ENCODE measurements at places on chromosomes 12 and 14.

DNA sequence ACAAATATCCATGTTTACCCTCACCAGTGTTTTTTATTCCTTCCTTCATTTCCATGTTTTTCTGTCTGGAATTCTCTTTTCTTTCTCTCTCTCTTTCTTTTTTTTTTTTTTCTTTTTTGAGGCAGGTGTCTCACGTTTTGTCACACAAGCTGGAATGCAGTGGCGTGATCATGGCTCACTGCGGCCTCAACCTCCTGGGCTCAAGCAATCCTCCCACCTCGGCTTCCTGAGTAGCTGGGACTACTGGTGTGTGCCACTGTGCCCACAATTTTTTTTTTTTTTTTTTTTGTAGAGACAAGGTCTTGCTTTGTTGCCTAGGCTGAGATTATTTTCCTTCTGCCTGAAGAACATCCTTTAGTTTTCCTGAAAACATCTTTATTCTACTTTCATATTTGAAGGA lies 15.0 kb upstream of the AMIGO2 start:
- DNase-seq = no peak

- DNase-seq = peak; percentile 72
Observed at GRCh38 chr12:48817873-48818830, at the start of gene CACNB3. TSS of gene CACNB3 (plus strand) at chr12:48818496. CDS start at chr12:48818930, 434 bp downstream.

DNA sequence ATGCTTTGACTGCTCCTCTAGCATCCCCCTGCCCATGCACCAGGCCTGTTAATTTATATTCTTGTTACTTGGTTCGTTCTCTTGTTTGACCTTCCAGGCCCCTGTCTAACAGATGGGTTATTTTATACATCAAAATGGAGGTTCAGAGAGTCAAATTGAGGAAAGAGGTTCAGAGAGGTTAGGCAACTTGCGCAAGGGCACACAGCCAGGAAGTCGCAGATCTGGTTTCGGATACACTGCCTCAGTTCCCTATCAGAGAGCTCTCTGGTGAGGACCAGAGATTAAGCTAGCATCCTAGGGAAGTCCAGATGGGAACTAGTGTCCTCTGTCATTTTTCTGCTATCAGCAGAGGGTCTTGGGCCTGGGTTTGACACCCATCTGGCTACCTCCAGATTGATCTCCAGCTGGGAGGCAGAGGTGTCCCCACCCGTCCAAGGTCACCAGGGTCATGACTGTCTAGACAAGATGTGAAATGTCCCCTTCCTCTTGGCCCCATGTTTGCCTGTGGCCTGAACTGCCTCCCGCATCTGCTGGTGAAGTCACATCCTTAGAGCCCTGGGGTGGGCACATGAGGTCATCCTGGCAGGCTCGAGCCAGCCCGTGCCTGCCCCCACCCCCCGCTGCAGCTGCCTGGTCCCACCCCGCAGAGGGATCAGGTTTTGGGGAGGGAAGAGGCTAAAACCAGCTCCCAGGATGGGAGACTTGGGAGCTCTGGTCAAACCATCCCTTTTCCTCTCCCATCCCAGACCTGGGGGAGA lies 84.3 kb upstream of the NCOR2 start:
- no peak for DNase-seq

- no peak for DNase-seq
Observed at GRCh38 chr12:24230061-24230701, 280.7 kb upstream of the SOX5 start.

- peak; percentile 91 for DNase-seq
Observed at GRCh38 chr14:103401223-103402214, 16.3 kb downstream of the MARK3 start.

- no peak for DNase-seq
Observed at GRCh38 chr12:69085852-69086251, 152.9 kb upstream of the CPM start.

GRCh38 chr12:51686727-51687126 lies 95.7 kb downstream of the SCN8A start:
- DNase-seq = peak; percentile 51

DNA sequence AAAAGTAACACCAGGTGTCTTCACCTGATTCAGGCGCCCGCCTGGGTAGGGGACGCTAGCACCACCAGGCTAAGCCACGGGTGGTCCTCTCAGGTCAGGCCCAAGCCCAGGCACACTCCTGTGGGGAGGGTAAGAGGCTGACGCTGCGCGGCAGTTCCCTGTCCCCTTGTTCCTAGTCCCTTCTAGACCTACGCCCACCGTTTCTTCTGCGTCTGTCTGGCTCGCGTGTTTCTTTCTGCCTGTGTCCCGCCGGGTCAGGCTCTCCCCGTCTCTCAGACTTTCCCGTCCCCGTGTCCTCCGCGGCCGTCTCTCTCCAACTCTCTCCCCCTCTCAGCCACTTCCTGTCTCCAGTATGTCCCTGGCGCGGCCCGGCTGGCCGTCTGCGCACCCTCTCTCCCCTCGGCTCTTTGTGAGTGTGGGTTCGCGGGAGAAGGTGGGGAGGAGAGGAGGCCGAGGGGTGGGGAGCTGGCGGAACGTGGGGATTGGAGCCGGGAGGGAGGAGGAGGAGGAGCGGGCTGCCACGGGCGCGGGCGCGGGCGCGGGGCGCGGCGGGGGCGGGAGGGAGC lies 3.1 kb upstream of the TNS2 start:
- peak; percentile 89 for DNase-seq

DNA sequence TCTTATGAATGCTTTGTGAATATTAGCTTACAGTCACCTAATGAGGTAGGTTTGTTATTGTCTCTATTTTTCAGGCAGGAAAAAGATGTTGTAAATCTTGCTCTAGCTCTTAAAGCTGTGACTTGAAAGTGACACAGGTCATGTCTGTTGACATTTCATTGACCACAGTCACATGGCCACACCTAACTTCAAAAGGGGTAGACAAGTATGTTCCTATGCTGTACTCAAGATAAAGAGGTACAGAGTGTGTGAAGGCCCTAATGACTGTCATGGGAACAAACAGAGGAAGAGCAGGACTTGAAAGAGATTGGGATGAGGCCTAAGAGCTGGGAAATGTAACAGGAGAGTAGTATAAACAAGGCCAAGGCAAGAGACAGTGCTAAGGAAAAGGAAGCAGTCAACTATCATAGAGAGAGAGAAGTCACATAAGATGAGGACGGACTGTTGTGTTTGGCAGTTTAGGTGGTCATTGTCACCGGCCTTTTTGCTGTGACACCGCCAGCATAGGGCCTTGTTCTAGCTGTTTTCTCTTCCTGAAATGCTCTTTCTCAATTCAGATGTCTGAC lies 181.0 kb downstream of the CFAP54 start:
- DNase-seq = no peak

GRCh38 chr12:25107920-25108319 lies 87.0 kb downstream of the DNAI7 start:
- no peak for DNase-seq

DNA sequence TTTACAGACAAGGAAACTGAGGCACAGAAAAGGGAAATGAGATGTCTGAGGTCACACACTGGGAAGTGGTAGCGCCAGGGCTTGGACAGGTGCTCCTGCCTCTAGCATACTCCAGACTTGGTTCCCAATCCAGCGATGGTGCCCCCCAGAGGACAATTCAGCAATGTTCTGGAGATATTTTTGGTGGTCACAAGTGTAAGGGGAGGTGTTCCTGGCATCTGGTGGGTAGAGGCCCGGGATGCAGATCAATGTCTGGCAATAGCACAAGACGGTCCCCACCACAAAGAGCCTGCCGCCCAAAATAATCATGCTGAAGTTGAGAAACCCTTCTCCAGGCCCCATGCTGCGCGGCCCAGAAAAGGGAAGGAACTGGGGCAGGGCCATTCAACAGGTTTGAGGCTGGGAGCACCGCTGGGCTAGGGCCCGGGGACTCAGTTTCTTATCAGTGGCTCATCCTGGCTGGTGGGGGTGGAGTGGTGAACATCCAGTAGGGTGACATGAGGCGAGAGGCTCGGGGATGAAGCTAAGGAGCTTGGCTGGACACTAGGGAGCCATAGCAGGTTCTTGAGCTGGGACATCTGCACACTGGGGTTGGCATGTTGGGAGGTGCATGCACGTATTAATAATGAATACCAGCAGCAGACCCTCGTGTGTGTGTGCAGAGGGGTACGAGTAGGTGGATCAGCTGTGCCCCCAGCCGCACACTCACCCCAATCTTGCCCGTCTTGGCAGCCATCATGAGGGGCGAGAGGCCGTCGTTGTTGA lies 35.1 kb downstream of the TRPV4 start:
- DNase-seq = no peak

GRCh38 chr12:116736962-116737773 lies 701 bp downstream of the SPRING1 start:
- peak; percentile 40 for DNase-seq

GRCh38 chr12:132606466-132606865 lies 3.9 kb downstream of the LRCOL1 start:
- peak; percentile 50 for DNase-seq

- peak; percentile 58 for DNase-seq
Observed at GRCh38 chr14:24398653-24399446, at the start of gene NYNRIN. TSS of gene NYNRIN (plus strand) at chr14:24399003. CDS start at chr14:24399247, 244 bp downstream.

GRCh38 chr14:52355526-52355925 lies 41.4 kb downstream of the PTGER2 start:
- DNase-seq = no peak

DNA sequence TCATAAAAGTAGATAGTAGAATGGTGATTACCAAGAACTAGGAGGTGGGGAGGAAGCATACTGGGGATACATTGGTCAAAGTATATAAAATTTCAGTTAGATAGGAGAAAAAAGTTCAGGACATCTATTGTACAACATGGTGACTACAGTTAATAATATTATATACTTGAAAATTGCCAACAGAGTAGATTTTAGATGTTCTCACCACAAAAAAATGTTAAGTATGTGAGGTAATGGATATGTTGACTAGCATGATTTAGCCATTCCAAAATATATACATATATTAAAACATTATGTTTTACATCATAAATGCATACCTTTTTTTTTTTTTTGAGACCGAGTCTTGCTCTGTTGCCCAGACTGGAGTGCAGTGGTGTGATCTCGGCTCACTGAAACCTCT lies 31.0 kb downstream of the TMEM116 start:
- peak; percentile 10 for DNase-seq

DNA sequence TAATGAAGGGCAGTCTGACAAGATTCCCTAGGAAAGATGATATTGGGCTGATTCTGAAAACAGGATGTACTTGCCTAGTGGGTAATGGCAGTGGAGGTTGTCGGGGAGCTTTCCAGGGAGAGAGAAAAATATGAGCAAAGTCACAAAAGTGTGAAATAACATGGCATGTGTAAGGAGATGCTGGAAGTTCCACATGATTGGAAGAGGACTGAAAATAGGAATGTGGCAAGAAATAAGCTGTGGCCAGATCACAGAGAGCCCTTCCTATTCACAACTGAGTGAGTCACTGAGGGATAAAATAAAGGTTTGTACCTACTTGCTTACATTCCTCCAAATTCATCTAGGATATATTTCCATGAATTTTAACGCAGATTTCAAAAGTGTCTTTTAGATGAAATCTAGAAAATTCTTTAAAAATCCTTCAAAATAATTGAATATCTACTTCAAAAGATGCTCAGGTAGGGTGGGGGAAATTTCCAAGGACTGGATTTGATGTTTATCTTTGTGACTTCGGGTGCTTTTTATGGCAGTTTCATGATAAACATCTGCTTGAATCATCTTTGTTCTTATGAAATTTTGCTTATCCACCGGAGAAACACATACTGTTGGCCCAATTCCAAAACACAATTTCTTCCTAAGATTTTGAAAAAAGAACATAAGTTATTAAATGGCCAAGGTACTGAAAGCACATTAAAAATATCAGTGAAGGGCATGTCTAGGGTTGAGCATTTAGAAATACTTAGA lies 36.3 kb upstream of the SLC2A13 start:
- DNase-seq = no peak

- DNase-seq = no peak
Observed at GRCh38 chr12:16435875-16436554, 88.6 kb downstream of the MGST1 start.

DNA sequence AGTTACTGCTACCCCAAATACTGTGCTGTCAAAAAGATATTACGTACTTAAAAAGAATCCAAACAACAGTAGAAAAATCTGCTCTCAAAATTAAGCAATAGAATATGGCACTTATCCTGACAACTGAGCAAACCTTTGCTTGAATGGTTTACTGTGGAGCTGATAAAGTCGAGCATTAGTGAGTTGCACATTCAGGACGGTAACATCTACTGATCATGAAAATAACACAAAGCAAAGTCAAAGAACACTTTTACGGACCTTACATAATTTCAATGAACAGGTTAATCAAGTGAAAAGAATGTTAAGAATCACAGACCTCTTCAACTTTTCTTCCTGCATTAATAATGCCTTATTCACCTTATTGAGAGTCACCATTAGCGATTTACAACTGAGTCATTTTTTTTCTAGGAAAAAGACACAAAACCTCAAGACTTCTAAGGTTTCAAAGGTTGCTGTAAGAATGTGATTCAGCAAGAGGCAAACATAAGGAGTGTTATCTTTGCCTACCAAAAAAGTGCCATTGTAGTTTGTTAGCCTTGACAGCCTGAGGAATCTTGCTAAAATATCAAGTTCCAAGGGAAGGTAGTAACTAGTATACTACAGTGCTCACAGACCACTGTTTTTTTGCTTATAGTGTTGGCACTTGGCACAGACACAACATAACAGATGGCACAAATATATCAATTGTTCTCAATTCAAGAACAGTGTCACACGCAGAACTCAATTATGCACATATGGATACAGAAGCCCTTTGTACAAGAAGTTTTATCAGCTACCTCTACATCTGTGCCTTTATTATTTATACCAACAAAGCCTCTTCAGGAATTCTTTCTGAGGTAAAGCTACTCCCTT lies 334.2 kb upstream of the RPL10L start:
- DNase-seq = no peak

- DNase-seq = no peak
Observed at GRCh38 chr14:95183532-95184412, 26.4 kb upstream of the DICER1 start.

GRCh38 chr12:43155376-43155775 lies 396.6 kb downstream of the ADAMTS20 start:
- no peak for DNase-seq

GRCh38 chr12:30978639-30979038 lies 52.1 kb downstream of the TSPAN11 start:
- no peak for DNase-seq

- DNase-seq = no peak
Observed at GRCh38 chr12:103523771-103524170, 28.0 kb upstream of the C12orf42 start.

DNA sequence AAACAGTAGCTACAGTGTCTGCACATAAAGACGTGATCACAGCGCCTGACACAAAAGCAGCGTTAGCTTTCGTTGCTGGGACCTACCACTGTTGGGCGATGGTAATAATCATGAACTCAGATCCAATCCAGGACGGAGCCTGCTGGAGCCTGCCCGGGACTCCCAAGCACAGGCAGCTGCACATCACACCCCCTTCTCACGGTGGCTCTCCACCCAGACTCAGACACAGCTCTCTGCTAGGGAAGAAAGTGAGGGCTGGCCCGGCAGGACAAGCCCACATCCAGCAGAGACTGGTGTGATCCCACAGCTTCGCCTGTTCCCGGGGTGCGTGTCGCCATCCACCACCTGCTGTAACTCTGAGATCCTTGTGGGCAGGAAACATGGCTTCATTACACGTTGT lies 49.9 kb upstream of the FOXN3 start:
- DNase-seq = no peak

- no peak for DNase-seq
Observed at GRCh38 chr12:123617144-123617543, 15.2 kb downstream of the DDX55 start.
